Inflammatory macrophage (primary cell): ENCODE measurements at places on chromosomes 12 and 14.

- no peak for DNase-seq
These were observed 4.0 kb downstream of the ATG101 start for GRCh38 chr12:52073531-52074381.

DNA sequence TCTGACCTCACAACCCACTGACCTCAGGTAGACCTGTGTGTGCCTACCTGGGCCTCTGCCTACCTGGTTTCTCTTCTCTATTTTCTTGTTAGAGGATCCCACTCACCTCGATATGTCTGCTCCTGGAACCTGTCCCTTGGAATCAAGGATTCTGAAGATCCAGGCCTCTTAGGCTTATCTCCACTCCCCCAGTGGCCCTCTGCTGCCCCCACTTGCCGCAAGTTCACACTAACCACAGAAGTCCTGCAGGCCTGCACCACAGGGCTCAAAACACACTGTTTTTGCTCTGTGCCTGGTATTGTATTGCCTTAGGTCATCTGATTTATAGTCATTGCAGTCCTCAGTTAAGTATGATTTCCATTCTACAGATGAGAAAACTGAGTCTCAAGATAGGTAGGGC, 15.3 kb upstream of the NRXN3 start:
- no peak for DNase-seq

DNA sequence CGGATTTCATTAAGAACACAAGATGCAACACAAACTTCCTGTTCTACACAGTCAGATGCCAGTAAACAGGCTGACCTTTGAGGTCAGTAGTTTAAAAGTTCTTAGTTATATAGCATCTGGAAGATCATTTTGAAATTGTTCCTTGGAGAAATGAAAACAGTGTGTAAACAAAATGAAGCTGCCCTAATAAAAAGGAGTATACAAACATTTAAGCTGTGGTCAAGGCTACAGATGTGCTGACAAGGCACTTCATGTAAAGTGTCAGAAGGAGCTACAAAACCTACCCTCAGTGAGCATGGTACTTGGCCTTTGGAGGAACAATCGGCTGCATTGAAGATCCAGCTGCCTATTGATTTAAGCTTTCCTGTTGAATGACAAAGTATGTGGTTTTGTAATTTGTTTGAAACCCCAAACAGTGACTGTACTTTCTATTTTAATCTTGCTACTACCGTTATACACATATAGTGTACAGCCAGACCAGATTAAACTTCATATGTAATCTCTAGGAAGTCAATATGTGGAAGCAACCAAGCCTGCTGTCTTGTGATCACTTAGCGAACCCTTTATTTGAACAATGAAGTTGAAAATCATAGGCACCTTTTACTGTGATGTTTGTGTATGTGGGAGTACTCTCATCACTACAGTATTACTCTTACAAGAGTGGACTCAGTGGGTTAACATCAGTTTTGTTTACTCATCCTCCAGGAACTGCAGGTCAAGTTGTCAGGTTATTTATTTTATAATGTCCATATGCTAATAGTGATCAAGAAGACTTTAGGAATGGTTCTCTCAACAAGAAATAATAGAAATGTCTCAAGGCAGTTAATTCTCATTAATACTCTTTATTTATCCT, 13.5 kb downstream of the PTGER2 start:
- peak; percentile 77 for DNase-seq

- DNase-seq, result no peak
These were observed 828.2 kb upstream of the FOXG1 start for GRCh38 chr14:27938392-27938791.

- no peak for DNase-seq
These were observed 16.3 kb downstream of the DUSP16 start for GRCh38 chr12:12546314-12546772.

DNA sequence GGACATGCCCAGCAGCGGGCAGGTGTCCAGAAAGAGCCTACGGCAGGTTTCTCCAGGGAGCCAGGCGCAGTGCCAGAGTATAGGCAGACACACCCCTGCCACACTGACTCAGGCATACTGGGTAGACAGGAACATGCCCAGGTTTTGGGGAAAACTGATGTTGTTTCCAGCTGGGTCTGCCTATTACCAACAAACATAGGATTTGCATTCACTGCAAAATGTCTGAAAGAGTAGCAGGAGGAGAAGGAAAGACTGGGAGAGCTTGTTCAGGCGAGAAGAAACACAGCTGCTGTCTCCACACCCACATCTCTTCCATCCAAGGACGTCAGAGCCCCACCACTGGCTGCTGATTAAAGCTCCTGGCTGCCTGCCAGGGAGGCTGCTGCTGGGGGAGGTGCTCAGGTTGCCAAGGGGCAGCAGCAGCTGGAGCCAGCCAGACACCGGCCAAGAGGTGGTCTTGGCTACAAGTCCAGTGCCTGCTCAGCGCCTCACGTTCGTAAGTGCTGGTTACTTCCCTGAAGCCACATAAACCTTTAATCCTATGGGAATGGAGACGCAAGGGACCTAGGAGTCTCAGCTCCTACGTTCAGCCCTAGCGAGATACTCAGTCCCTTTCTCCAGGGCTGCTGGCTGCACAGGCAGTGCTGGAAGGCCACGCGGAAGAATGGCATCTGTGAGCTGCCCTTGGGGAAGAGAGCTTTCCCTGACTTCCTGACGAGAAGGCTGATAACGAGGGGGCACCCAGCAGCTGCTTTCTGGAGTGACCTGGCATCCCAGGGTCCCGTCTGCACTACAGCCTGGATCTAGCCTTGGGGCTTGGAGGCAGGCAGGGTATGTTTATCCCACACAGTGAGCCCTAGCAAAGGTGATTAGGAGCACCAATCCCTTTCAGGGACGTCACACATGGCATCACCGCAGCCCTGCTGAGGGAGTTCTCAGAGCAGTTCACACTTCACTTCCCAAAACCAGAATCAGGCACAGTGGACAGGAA, 58.1 kb downstream of the PLEKHG3 start:
- no peak for DNase-seq

DNA sequence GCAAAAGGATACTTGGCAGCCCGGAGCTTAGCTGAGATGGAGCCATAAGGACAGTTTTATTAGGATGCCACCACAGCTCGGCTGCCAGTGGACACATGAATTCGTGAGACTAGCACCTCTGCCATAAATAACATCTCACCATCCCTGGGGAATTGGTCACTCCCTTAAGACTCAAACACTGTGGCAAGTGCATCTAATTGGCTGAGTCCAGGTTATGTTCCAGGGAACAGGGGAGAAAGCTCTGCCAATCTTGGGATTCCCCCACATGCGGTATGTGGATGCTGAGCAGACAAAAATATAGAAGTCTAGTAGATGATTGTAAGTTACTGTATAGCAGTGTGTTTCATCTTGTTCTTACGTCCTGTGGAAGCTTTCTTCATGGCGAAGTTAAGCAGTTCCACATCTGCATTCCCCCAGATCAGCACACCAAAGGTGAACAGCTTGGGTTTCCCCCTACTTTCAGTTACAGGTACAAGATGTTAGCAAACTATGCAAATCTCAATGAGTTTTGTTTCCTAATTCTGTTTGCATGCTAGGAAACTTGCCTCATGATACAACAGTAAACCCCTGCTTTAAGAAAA, 131.1 kb downstream of the ETV6 start:
- DNase-seq, result no peak

DNA sequence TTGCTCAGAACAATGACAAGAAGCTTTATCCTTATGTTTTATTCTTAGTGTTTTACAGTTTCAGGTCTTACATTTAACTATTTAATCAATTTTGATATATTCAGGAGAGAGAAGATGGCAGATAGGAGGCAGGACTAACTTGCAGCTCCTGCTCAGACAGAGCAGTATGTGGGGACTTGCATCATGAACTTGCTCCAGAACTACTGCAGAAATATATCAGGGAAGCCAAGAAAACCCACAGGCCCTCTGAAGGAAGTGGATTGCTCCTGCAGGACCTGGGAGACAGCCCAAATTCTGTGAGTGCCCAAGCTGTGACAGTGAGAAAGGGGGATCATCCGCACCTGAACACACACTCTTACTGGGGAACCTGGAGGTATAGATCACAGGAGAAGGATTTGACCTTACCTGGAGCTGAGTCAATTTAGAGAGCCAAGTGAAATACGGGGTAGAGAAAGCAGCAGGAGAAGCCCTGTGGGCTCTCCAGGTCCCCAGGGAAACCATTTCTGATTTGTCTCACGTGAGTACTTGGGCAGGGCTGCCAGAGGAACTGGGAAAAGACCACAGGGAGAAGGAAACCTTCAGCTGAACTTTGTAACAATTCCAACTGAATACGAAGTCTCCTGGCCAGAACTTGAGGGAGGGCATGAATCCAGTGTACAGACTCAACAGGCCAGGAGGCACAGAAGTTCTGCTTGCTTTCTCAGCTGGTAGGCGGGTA, 28.9 kb upstream of the TSPAN8 start:
- no peak for DNase-seq

DNA sequence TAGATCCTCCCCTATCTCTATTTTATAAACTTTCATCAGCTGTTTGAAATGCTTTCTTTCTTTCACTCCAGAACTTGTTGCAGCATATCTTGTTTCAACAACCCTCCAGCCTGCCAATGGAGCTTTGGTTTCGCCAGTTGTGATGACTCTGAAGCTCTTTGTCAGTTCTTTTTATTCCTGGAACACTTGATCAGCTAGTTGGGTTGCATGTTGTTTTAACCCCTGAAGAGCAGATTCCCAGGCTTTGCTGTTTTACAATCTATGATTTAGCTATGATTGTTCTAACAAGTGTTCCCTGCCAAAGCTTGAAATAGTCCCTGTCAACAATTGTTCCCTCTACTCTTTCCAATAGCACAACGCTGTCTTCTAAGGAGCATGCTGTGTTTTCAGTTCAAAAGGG, 50.6 kb upstream of the FUT8 start:
- DNase-seq, result no peak

DNA sequence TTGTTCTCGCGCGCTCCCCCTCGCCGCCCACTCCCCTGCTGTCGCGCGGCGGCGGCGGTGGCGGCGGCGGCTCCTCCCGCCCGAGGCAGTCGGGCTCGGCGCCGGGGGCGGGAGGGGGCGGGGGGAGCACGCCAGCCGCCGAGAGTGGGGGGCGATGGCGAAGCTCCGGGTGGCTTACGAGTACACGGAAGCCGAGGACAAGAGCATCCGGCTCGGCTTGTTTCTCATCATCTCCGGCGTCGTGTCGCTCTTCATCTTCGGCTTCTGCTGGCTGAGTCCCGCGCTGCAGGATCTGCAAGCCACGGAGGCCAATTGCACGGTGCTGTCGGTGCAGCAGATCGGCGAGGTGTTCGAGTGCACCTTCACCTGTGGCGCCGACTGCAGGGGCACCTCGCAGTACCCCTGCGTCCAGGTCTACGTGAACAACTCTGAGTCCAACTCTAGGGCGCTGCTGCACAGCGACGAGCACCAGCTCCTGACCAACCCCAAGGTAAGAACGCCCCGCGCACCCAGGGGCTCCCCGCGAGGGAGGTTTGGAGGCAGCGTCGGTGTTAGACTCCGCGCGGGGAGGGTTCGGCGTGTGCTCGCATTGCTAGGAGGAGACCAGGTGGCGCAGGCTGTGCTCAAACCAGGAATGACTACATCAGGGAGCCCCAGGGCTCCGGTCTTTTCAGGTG, 629 bp downstream of the KCNMB4 start:
- no peak for DNase-seq

- no peak for DNase-seq
These were observed 203.2 kb downstream of the ZFP36L1 start for GRCh38 chr14:68589447-68590200.

DNA sequence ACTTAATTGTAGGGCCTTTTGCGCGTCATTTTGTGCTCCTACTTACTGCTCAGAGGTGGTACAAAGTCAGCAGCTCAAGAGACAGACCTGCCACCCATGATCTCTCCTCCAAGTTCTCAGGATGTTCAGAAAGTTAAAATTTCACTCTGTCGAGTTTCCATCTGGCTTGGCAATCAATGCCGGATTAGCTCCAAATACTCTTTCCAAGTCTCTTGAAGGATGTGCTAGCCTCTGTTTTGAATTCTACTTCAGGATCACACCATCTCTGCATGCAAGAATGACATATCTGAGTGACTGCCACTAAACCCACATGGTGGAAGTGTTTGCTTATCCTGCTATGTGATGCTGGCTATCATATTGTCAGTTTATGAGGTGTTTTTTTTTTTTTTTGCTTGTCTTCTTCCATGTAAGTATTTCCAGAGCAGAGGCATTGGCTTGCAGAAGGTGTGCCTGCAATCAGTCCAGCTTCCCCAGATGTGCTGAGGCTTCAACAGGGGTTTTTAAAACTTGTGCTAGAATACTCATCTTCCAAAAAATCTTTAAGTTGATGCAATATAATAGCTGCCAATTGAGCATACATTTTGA, 125.6 kb downstream of the RGS6 start:
- DNase-seq, result no peak

- DNase-seq, result no peak
These were observed 72.2 kb downstream of the SLC6A15 start for GRCh38 chr12:84840356-84840755.

DNA sequence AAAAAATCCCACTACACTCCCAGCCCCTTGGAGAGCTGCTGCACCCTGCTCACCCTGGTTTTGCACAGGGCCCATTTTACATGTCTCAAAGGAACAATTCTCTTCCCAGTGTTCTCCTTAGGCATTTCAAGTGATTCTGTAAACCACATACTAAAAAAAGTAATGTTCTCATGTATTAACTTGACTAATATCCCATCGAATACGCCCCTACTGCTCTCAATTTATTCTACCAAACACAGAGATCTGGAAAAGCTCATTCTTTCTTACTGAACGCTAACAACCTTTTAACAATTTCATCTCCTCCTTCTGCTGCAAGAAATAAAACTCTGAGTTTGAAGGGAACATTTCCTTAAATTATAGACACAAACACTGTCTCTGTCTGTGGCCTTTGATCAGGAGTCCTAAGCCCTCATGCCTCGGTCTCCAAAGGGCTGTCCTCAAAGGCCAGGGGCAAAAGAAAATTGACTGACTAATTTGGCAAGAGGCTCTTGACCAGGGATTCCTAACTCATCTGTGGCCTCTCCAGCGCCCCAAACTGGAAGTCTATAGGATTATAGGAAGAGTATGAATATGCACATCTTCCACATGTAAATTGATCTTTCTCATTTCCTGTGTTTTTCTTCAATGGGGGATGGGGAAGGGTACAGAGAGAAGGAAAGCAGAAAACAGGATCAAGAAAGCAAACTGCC, 17.1 kb upstream of the TSPAN11 start:
- no peak for DNase-seq

DNA sequence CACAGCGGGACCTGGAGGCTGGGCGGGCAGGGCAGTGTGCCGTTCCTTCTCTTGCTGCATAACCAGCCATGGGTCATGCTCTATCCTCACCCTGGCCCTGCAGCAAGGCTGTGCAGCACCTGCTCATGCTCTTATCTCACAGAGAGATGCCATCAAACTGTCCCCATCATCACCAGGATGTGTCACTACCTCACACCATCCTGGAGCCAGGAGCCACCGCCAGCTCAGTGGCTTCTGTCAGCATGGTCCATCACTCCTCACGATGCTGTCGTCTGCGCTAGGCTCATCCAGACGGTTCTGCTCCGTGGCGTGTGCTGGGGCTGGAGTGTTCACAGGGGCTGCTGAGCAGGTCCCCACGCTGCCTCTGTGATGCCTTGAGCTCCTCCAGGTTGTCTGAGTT, 77.2 kb upstream of the DYNC1H1 start:
- DNase-seq, result no peak

GRCh38 chr14:64775081-64775777, 71.0 kb downstream of the PLEKHG3 start:
- DNase-seq, result no peak

GRCh38 chr12:124592050-124592449, 24.6 kb upstream of the NCOR2 start:
- no peak for DNase-seq
